ENCODE measurements at places on chromosomes 5 and 9.

- no peak for DNase-seq
Measured at GRCh38 chr5:33720176-33720575, 171.6 kb downstream of the ADAMTS12 start.

GRCh38 chr5:112005623-112005930 lies 248.6 kb upstream of the NREP start:
- no peak for DNase-seq

GRCh38 chr5:173742432-173742816 lies 126.0 kb upstream of the BOD1 start:
- no peak for DNase-seq

GRCh38 chr9:21326526-21327139 lies 8.6 kb downstream of the KLHL9 start:
- DNase-seq: no peak

GRCh38 chr9:127493592-127494303 lies 42.4 kb downstream of the LRSAM1 start:
- no peak for DNase-seq

DNA sequence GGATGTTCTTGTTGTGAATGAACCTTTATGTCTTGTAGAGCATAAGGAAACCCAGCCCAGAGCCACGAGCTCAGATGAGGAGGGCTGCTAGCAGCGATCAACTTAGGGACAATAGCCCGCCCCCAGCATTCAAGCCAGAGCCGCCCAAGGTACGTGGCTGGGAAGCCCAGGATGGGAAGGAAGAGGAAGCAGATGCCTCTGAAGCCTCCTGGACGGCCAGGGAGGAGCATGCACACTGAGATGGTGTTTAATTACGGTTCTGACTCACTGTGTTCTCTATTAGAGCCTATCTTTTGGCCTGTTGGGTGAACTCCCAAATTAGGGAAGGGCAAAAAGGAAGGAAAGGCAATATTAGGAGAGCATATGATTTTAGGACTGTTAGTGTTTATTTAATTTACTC lies 75.3 kb downstream of the TJP2 start:
- DNase-seq: no peak

- DNase-seq: no peak
Measured at GRCh38 chr9:87497604-87498045, at the start of gene DAPK1. DAPK1 (plus strand) TSS chr9:87497867; CDS start chr9:87499078, 1,211 bp downstream.

GRCh38 chr9:111263116-111263515 lies 66.9 kb downstream of the OR2K2 start:
- DNase-seq: no peak

DNA sequence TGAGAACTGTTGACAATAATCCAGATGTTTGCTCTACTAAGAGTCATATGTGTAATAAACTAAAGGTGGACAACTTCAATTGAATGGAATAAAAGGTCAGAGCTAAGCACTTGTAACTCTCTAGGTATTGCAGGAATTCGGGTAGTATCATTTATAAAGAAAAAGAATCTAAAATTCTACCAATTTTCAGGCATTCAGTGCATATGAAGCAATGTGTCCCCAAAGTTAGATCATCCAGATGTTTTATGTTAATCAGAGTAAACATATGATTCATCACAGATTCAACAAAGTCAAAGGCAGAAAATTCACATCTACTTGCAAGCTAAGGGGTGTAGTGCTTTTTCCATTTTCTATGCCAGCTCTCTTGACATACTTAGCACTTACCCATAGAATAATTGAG lies 477.1 kb downstream of the PDE4D start:
- no peak for DNase-seq

DNA sequence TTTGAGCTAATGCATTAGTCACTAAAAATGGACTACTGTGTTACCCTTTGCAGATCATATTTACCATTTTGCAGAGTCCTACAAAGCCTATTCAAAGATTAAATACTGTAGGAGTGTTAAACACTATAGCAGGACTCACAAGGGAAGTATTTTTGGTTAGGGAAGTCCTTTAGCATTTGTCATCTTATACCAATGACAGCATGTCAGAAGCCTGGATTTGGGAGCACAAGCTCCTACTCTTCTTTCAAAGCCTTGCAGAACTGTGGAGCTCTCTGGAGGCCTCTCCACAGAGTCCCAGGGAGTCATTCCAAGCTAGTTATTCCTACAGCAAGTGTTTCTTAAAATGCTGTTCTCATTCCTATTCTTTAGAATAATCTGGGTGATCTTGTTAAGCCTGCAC lies 288.8 kb downstream of the PIK3R1 start:
- no peak for DNase-seq

GRCh38 chr5:83548581-83548980 lies 77.0 kb downstream of the VCAN start:
- DNase-seq: no peak

DNA sequence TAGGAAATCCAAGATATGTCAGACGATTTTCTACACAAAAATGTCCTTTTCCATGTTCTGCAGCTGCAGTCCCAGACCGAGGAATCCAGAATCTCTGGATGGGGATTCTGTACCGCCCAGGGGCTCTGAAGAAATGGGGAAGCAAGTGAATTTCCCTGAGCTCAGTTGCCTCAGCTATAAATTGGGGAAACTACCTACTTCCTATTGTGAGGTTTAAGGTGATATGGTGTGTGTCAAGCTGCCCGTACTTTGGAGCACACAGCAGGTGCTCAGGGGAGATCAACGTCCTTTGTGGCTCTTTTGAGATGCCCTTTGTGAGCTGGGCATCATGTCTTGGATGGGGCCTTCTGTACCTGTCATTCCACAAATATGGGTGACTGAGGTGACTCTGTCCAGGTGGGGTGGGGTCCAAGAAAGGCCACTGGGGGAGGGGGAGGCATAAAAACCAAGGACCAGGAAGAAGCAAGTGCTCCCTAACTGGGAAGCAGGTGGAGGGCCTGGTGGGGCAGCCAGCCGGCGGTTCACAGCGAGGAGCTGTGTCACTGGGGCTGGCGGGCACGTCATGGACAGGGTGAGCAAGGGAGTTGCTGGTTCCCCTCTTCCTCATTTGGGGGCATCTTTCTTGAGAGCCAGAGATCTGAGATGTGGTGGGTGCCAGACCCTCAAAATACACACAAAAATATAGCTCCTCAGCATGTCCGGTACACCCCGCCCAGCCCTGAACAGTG lies 116.0 kb downstream of the CRB2 start:
- no peak for DNase-seq

DNA sequence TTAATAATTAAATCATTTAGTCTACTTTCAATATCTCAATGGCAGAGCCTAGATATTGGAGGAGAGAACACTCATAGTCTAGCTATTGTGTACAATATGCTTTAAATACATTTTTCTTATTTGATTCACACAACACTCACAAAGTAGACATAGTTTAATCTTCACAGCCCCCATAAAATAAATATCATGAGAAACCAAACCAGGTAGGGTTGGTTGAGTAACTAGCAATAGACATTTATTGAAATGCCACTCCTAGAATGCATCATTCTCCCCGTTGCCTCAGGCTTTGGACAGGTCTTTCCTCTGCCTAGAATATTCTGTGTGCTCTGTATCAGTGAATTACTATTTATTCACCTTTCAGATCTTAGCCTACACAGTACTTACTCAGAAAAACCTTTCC lies 141.9 kb downstream of the CEMIP2 start:
- DNase-seq: no peak

- DNase-seq: no peak
Measured at GRCh38 chr9:128124873-128125579, 2.5 kb downstream of the PTGES2 start.

DNA sequence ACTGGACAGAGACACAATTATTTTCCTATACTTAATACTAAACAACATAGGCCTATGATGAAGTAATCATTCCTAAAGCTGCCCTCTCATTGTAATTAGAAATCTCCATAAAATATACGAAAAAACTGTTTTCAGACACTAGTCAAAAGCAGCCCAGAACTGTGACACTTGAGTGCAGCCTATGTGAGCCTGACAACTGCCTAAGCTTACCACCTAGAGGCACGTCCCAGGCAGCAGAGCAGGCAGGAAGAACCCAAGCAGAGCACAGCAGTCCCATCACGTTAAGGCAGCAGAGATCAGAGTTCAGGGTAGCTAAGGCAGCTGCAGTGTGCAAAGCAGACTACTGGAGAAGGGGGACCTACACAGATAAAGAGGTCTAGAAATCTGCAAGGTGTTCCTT lies 46.4 kb downstream of the GOLPH3 start:
- no peak for DNase-seq

DNA sequence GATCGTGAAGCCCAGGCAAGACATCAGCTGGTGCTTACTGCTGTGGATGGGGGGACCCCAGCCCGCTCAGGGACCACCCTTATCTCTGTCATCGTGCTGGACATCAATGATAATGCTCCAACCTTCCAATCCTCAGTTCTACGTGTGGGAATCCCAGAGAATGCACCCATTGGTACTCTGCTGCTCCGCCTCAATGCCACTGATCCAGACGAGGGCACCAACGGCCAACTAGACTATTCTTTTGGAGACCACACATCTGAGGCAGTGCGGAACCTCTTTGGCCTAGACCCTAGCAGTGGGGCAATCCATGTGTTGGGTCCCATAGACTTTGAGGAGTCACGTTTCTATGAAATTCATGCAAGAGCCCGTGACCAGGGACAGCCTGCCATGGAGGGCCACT lies 960 bp downstream of the PCDHGC5 start:
- DNase-seq: no peak

DNA sequence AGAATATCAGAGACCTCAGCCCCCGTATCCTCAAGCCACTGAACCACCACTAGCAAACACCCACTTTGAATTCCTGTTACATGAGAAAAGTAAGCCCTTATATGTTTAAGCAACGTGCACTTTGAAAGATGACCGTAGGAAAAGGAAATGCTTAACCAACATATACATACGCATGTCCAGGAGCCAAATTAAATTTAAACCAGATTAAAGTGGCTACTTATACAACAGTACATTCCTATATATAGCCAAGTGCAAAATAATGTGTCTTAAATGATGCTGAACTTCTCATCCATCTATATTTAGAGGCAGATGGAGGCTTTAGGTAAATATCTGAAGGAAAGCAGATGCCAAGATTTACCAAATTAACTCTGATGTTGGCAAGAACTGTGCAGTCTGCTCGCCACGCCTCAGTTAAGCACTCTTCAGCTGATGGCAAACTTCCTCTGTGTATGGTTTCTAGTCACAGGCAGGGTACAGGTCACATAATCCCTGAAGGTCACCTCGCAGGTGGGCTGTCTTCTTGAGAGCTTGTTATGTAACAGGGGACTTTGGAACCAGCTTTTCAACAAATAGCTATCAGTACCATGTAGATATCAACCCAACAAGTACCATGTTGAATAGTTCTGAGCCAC lies 8.6 kb downstream of the GCNT4 start:
- DNase-seq: no peak

- no peak for DNase-seq
Measured at GRCh38 chr9:133960568-133961129, 31.5 kb downstream of the VAV2 start.

DNA sequence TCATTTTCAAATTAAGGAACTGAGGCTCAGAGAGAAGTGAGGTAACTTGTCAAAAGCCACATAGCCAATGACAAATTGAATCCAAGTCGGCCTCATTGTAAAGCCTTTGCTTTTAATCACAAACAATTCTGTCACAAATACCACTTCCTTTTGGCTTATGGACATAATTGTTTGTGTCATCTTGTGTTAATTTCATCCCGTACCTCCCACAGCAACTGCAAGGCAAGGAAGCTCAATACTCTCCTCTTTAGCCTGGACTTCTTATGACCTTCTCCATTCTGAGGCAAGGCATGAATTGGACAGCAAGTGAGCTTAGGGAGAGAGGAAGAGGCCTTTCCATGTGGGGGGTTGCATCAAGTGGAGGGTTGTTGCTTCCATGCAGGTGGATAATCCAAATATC lies 62.2 kb upstream of the SLC2A8 start:
- DNase-seq: no peak

- DNase-seq: no peak
Measured at GRCh38 chr5:9898319-9898718, 268.2 kb upstream of the TAS2R1 start.

DNA sequence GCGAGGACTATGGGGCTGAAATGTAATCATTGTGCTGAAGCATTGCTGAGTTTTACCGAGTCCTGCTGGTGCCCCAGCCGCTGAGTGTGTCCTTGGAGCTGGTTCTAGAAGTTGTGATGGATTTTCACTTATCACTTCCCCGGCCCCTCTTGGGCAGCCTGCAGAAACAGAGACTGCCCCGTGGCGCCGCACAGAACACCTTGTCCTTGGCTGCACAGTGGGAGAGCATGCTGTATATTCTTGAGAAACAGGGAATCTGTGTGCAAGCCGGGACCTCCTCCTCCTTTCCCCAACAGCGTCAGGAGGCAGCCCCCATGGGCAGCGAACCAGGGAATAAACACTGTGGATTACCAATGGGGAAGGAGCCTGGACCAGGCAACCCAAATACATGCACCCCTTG lies 90.6 kb upstream of the RUFY1 start:
- no peak for DNase-seq

DNA sequence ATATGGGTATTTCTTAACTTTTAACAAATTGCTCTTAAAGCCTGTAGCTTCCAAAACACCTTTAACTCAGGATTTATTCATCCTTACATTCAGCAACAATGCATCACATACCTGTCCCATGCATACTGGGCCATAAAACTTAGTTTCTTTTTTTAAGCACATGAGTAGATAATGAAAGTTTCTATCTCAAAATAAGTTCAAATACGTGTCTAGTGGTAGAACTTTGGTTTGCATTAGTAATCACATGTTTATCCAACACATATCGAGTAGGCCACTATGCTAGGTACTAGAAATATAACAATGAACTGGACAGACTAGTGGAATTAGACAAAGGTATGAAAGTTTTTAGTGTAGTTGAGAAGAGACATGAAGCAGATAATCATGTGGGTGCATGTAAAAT lies 99.6 kb downstream of the DOCK2 start:
- DNase-seq: no peak

- no peak for DNase-seq
Measured at GRCh38 chr9:91174772-91175171, 186.9 kb downstream of the AUH start.

DNA sequence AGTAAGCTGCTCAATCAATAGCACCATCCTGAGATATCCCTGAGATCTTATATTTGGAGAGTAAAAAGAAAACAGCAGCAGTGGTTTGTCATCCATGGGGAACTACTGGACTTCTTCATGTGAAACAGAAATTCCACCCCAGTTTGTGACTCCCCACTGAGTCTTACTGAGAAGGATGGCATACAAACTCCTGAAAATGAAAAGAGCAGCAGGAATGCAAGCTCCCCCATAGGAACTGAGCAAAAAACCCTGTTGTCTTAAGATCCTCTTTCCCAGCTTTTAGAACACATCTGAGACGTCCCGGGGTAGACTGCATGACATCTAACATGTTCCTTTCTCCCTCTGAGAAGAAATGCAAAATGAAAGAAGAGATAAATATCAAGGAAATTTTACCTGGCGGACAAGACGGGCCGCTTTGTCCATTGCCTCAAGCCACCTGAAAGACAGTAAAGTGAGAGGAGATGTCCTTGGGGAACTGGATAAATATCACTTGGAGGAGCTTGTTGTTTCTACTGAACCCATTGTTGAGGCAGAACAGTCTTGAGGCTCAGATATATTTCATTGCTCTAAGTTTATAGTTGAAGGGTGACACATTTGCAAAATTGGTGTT lies 117.1 kb downstream of the NUDT12 start:
- no peak for DNase-seq

Measured in activated CD4-positive, CD25-positive, alpha-beta regulatory T cell (primary cell).